ENCODE measurements at places on chromosomes 13 and 19.

DNA sequence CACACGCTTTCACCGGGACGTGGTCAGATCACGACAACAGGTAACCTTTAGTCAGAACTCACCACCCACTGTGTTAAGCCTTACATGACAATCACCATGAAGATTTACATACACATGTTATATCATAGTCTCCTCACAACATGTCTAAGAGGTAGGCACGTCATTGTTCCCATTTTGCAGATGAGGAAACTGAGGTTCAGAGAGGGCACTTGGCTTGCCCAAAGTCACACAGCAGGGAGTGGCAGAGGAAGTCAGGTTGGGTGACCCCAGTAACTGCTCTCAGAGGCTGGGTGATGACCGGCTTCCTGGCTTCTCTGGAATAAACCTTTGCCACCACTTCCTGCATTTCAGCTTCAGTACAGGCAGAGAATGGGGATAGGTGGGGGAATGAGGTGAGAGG lies 5.3 kb downstream of the KLK10 start:
- no peak for DNase-seq

- peak; percentile 82 for DNase-seq
These were observed 19.7 kb downstream of the RFX1 start for GRCh38 chr19:13986348-13986904.

DNA sequence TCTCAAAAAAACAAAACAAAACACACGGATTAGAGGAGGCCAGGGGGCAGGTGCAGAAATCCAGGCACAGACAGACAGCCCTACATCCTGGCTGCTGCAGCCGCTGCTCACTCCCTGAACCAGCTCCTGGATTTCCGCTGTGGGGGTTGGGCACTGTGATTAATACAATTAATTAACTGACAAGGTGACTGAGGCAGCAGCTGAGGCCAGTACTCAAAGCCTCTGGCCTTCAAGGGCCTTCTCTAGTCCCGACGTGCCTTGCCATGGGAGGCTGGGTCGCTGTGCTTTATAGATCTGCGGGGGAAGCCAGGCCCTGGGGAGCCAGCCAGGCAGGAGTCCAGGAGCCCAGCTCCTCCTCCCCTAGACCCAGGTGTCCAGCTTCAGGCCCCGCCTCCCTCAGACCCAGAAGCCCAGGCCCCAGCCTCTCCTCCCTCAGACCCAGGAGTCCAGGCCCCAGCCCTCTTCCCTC lies 4.6 kb downstream of the NECTIN2 start:
- no peak for DNase-seq

GRCh38 chr13:43360892-43361610 lies 337.7 kb downstream of the DNAJC15 start:
- no peak for DNase-seq

- no peak for DNase-seq
These were observed 3.5 kb upstream of the ZNF428 start for GRCh38 chr19:43622956-43623355.

GRCh38 chr13:65921933-65922332 lies 1308.2 kb downstream of the PCDH9 start:
- DNase-seq: no peak

DNA sequence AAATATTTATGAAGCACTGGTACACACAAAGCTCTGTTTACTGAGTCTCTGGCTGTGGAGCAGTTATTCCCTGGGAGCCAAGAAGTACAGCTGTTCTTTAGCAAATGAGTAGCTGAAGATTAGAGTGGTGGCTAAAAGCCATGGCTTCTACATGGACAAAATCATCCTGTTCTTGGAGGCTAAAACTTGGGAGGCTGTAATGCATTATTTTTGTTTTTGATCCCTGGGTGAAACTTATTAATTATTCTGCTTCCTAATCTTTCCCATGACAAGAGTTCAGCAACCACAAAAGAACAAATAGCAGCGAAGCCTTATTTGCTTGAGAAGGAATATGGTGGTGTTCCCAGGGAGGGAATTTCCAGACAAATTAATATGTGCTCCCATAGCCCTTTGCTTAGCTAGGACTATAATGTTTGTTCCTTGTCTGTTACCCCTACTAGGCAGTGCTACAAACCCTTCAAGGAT lies 109.5 kb downstream of the DCT start:
- no peak for DNase-seq

GRCh38 chr13:20397896-20398295 lies 127.8 kb downstream of the CRYL1 start:
- no peak for DNase-seq

- no peak for DNase-seq
These were observed 93.3 kb upstream of the ATXN8OS start for GRCh38 chr13:70014337-70014736.

GRCh38 chr19:31910224-31910623 lies 435.2 kb upstream of the ZNF507 start:
- no peak for DNase-seq

DNA sequence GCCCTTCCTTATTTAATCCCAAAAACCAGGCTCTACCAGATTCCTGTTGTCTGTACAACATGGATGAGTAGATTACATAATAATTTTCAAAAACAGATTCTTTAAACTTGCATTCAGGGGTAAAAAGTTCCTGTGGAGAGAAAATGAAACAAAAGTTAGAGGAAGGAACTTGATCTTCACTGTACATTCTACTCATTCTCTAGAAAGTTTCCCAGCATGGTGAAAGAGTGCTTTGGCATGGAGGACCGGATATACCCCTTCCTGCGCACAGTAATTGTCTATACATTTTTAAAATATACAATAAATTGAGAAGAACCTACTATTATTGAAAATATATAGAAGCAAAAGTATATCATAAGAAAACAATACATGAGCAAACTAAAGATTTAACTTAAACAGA lies 274.2 kb downstream of the ITGBL1 start:
- no peak for DNase-seq

DNA sequence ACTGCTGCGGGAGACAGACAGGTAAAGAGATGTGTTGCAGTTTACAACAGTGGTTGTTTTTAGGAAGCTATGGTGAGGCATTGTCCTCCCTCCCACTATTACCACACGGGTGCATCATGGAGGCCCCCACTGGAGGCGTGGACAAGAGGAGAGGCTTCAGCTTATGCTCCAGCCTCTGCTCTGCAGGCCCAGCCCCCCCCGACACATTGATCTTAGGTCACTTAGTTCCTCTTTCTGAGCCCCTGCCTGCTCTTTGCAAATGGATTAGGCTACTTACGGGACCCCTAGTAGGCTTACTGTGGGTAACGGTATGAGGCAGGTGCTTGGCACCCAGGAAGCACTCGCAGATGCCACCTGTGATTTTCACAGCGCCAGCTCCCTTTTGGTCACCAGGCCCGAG lies 123.9 kb downstream of the SLC7A1 start:
- no peak for DNase-seq

DNA sequence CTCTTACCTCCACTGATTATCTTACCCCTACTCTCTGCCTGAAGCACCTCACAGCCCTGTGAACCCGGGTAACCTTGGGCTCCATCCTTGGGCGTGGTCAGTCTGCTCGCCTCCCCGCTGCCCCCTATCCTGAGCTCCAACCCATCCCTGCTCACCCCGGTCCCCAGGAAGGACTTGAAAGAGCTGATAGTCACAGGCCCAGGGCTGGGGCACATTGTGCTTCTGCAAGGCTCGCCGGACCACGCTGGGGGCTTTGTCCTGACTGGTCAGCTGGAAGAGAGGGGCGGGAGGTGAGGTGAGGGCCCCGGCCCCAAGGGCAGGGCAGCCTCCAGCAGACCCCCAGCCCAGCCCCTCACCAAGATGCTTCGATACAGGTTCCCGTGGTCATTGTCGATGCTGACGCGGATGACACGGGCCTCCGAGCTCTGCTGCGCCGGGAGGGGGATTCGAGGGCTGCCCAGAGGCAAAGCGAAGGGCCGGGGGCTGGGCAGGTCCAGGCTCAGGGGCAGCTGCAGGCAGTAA lies 13.0 kb upstream of the EPOR start:
- no peak for DNase-seq

- DNase-seq: no peak
These were observed 13.3 kb downstream of the CCL25 start for GRCh38 chr19:8065875-8066261.

GRCh38 chr19:55256562-55257460 lies 2.0 kb downstream of the PPP6R1 start:
- DNase-seq: no peak

DNA sequence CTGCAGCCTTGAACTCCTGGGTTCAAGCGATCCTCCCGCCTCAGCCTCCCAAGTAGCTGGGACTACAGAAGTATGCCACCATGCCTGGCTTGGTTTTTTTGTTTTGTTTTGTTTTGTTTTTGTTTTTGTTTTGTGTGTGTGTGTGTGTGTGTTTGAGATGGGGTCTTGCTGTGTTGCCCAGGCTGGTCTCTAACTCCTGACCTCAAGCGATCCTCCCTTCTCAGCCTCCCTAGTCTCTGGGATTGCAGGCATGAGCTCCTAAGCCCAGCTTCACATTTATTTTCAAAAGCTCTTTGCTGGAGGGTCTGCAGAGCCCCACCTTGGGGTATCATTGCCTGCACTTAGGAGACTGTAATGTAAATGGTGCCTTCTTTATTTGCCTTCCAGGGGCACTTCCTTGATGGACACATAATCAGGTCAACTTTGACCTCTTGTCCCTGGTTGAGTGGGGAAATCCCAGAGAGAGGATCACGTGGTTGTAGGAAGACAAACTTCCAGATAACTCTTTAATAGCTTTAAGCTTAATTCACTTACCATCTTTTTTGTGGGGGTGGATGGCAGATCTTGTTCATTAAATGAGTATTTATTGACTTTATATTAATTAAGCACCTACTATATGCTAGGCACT lies 72.9 kb upstream of the NPAS1 start:
- no peak for DNase-seq

DNA sequence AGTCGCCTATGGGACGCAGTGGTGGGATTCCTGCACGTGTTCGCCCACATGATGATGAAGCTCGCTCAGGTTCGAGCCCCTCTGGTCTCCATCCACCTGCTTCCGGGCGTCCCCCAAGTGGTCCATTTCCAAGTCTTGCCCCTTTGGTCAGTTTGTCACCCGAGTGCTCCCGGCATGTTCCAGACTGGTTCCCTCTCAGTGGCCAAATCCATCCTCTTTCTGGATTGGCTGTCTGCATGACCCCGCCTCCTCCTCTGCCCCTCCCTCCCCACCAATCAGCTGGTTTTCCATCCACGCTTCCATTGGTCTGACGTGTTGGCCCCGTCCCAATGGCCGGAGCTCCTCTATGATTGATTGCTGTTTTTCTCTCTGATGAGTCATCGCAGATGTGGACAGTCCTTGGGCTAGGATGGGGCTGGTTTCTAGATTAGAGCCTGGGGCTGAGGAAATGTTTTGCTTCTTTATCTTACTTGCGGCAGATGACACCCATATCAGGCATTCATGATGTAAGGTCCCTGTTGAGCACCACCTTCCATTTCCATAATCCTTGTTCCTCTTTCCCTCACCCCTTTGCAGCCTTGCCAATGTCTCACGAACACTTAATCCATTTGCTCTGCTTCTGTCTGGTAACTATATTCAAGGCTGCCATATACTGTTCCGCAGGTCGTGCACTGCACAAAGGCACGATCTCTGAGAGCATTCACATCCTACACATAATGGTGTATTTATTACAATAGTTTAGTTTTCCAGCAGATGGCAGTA lies 73.8 kb downstream of the MAP4K1 start:
- no peak for DNase-seq

DNA sequence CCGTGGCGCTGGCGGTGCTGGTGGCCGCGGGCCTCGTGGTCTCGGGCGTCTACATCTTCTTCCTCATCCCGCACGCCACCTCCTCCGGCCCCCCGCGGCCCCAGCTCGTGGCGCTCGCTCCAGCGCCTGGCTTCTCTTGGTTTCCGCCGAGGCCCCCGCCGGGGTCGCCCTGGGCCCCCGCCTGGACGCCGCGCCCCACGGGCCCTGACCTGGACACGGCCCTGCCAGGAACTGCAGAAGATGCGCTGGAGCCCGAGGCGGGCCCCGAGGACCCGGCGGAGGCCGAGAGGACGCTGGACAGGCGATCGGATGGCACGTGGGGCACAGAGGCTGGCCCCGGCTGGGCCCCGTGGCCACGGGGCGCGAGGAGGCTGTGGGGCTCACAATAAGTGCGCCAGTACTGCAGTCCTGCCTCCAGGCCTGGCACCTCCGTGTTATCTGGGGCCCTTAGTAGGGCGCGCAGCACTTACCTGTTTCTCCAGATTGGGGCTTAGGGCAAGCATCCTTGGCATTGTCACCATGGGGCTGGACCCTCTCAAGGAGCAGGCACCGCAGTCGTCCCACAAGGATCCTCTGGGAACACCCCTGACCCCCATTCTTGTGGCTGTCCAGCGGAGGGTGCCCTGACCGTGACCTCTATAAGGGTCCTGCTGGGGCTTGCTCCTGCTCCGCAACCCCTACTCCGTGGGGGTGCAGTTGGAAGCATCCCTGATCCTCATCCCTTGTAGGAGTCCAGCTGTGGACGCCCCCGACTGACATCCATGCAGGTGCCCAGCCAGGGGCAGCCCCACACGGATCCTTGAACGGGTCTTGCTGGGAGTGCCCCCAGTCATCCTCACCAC lies 1.5 kb downstream of the RNF225 start:
- no peak for DNase-seq

DNA sequence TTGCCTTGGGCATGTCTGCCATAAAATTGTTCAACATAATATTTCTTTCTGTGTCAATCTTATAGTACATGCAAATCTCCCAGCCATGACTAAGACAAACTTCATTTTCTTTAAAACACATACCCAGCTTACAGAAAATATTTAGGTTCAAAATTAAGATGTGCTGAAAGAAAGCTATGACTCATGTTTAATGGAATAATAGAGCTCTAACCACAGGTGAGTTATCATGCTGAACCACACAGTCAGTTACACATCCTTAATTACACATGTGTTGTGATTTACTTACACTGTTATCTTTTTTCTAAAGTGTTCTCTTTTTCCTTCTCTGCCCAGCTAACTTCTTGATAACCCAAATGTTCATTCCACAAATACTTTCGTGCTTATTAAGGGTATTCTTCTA lies 1831.2 kb downstream of the OLFM4 start:
- no peak for DNase-seq

- DNase-seq: no peak
These were observed 2.6 kb upstream of the EPN1 start for GRCh38 chr19:55672418-55672817.

DNA sequence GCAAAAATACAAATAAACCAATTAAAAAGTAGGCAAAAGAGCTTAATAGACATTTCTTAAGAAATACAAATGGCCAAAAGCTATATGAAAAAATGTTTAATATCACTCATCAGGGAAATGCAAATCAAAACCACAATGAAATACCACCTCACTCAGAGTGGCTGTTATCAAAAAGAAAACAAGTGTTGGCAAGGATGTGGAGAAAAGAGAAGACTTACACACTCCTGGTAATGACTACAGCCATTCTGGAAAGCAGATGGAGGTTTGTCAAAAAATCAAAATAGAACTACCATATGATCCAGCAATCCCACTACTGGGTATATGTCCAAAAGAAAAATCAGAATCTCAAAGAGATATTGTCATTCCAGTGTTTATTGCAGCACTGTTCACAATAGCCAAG lies 223.5 kb upstream of the SLC10A2 start:
- no peak for DNase-seq
